HT1080 (cell line): ENCODE measurements at places on chromosomes 12 and 14. TPM values are rescaled to one million over a fixed set of nuclear protein-coding genes. Genes with fewer than 3 reads are reported as not detected.

RBP5 gene
- not detected in 2 replicates for total RNA-seq

IL26 gene
- total RNA-seq, result not detected in 2 replicates

TAS2R30 gene
- 0.23 and 0.27 TPM in 2 replicates for total RNA-seq

PLBD1 gene
- not detected in 2 replicates for total RNA-seq

ZBTB39 gene
- 5.0 and 6.9 TPM in 2 replicates for total RNA-seq

DNA sequence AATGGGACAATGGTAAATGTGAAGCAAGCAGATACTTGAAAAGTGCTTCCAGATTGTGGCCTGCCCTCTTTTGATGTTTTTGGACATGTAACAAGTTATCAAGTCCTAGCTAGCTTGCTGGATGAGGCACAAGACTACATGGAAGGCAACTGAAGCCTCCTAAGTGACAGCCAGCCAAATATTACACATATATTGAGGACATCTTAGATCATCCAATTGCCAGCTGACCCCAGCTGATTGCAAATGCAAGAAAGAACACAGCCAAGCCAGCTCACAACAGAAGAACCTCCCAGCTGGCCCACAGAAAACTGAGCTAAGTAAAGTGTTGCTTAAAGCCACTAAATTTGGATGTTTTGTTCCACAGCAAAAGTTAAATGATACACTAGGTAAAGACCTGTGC lies 156.9 kb downstream of the SRGAP1 start:
- DNase-seq, result no peak

- no peak for DNase-seq
Observed at GRCh38 chr12:51181558-51181957, 8.6 kb upstream of the TFCP2 start.
